Stimulated activated CD4-positive, alpha-beta T cell treated with anti-CD3 and anti-CD28 coated beads, Interleukin-2, amount 100 ng/mL, for 4 hours (primary cell): ENCODE measurements at places on chromosomes 12 and 14.

GRCh38 chr12:2507814-2508213 is 287.0 kb upstream of the FKBP4 start:
- no peak for DNase-seq

- DNase-seq, result no peak
Observed at GRCh38 chr14:105694961-105695360, 168.6 kb downstream of the TMEM121 start.

GRCh38 chr14:89042021-89042420 is 217.6 kb downstream of the TTC8 start:
- no peak for DNase-seq

- DNase-seq, result no peak
Observed at GRCh38 chr12:113340061-113340460, 5.2 kb upstream of the SLC8B1 start.

DNA sequence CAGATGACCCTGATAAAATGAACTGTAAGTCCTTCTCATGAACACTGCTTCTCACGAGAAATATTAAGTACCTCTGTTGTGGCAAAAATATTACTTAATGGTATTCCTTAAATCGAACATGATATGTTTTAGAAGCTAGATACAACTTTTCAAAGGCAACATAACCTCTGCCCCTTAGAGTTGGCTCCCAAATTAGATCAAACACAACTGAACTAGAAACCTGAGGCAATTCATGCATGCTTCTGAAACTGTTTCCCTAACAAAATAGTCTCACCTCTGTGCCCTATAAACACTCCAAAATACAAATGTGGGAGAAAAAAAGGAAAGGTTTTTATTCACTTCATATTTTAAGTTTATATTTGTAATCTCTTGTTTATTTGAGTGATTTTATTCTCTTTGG is 121.6 kb downstream of the SLC16A7 start:
- DNase-seq, result no peak

DNA sequence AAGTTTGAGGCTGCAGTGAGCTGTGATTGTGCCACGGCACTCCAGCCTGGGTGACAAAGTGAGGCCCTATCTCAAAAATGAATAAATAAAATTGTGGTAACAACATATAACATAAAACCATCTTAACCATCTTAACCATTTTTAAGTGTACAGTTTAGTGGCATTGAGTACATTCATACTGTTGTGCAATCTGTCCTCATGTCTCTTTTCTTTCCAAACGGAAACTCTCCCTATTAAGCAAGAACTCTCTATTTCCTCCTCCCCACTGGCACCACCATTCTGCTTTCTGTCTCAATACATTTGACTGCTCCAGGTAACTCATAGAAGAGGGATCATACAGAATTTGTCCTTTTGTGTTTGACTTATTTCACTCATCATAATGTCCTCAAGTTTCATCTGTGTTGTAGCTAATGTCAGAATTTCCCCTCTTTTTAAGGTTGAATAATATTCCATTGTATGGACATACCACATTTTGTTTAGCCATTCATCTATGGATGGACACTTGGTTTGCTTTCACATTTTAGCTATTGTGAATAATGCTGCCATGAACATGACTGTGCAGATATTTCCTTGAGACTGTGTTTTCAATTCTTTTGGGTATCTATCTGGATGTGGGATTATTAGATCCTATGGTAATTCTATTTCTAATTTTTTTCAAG is 4.4 kb upstream of the MARK3 start:
- no peak for DNase-seq

DNA sequence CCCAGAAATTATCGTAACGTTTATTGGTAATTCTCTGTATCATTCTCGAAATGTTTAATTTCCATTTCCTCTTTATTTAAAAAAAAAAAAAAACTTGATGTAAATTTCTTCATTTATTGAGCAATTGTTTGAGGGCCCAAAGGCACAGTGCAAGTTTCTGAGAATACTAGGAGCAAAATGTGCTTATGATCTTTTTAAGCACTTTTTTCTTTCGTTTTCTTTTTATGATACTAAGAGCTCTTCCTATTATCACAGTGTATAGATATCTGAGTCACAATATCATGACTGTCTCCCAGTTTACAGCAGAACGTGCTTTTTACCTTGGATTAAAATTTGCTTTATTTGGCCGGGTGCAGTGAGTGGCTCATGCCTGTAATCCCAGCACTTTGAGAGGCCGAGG is 5.6 kb downstream of the ATP2A2 start:
- no peak for DNase-seq

- DNase-seq, result no peak
Observed at GRCh38 chr12:101038289-101038871, 171.7 kb downstream of the SLC5A8 start.

DNA sequence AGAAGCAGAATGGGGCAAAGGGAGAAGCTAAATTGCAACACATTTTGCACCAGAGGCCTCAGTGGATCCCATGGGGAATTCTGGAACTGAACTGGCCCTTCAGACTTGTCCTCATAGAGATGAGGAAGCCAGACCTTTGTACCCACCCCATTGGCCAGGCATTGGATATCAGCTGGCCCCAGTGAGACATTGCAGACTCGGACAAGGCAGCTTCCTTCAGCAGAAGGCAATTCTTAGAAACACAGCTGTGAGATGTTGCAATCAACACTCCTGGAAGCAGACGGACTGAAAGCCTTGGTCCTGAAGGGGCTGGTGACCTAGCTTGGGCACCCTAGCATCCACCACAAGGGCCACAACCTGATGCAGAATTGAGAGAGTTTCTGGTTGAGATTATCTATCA is 218.1 kb downstream of the MSRB3 start:
- DNase-seq, result no peak

GRCh38 chr12:89556976-89557375 is 31.1 kb upstream of the POC1B start:
- no peak for DNase-seq

DNA sequence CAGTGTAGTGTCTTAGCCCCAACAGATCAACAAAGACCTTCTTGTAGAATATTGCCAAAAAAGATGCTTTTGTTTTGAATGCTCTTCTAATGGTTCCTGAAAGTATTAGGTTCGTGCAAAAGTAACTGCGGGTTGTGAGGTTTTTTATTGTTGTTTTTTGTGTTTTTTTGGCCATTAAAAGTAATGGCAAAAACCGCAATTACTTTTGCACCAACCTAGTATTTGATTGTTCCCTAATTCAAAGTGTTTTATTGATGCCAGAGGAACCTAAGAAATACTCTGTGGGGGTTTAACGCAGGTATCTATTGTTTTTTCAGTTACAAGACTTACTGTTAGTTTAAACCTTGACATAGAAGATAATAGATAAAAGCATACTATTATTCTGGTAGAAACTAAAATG is 150.8 kb upstream of the DAAM1 start:
- DNase-seq, result no peak

- DNase-seq, result no peak
Observed at GRCh38 chr14:98711453-98711852, 560.5 kb downstream of the BCL11B start.
